ENCODE measurements at places on chromosomes 12 and 14.

DNA sequence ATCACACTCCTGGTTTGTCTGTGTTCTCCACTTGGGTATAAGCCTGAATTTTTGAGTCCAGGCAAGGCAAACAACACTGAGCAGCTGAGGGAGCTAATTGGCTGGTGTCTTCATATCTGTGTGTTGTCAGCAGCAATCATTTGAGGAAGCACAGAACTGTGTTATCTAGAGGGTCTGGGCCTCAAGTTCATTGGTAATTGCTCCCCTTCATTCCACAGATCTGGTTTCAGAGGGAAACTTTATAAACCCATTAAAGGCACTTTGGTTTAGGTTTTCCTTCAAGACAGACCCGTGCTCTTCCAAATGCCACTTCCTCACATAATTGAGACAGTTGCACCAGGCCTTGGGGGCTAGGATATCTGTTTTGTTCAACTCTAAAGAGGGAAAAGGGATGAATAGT is 5.6 kb downstream of the DACT1 start:
- no peak for DNase-seq

GRCh38 chr14:50615056-50615455 is 53.0 kb downstream of the SAV1 start:
- no peak for DNase-seq

GRCh38 chr12:124036657-124037109 is 63.7 kb downstream of the ZNF664 start:
- DNase-seq = no peak

- DNase-seq = no peak
Observed at GRCh38 chr12:39553476-39553875, 66.1 kb downstream of the ABCD2 start.

DNA sequence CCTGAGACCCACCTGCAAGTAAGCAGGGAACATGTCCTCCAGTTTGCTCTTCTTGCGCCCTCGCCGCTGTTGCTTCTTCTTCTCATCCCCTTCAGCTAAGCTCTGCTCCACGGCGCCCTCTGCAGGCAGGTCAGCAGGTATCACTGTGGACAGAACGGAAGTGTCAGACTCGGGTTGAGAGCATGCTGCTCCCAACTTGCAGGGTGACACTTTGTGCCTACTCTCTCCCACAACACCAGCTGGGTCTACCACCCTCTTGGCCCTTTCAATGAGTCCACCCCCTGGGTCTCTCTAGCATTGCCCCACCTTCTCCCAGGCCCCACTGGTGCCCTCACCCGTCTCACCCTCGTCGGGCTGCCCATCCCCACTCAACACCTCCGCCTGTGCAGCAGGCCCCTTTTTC is 16.7 kb downstream of the KMT2D start:
- no peak for DNase-seq

DNA sequence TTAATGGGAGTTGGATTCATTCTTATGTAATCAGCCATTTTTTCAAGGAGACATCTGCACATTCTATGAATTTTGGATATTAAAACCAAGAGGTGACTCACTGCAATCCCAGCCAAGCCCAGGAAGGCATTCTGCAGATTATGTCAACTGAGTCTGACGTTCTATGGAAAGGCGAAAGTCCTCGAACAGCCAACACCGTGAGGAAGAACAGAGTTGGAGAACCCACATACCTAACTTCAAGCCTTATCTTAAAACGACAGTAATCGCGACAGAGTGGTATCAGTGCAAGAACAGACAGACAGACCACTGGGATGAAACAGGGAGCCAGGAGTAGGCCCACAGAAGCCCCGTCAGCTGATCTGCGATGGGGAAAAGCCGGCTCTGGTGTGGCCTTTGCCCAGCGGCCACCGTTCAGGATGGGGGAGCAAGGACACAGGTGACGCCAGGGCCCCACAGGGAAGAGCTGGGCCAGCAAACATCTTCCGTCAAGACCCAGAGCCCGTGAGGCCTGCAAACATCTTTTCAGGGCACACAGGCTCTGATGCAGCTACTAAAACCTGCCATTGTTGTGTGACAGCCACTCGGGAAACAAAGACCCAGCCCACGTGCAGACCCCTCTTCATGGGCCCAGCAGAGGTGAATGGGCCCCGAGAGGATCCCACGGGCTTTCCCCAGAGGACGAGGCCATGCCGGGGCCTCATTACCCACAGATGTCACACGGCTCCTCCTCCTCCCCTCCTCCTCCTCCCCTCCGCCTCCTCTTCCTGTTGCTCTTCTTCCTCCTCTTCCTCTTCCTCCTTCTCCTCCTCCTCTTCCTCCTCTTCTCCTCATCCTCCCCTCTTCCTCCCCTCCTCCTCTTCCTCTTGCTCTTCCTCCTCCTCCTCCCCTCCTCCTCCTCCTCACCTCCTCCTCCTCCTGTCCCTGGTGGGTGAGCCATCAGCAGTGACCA is 277.6 kb downstream of the ADGRD1 start:
- no peak for DNase-seq

DNA sequence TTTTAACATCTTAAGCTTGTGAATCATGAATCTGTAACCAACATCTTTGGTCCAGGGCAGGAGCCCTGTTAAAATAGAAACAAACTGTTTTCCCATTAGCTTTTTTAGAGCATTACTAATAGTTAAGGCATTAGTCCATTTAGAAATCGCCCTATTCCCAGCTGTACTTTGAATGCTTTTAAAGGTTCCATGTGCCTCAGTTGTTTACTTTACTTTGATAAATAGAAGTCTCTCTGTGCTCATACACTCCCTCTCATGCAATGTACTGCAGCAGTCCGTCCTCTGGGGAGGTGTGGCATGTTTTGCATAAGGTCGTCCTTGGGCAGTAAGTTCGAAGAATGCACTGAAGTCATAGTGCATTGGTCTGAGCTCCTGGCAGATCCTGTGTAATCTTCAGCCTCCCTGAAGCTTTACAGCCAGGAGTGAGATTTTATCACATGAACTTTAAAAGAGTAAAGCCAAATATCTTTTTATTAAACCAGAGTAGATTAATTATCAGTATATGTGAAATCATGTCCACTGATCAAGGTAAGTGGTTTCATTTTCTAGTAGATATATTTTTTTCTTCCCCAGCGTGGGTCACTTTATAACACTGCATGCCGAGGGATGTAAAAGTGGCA is 134.7 kb downstream of the FGD4 start:
- peak; percentile 69 for DNase-seq

- no peak for DNase-seq
Observed at GRCh38 chr14:61153914-61154545, 127.1 kb downstream of the TMEM30B start.

DNA sequence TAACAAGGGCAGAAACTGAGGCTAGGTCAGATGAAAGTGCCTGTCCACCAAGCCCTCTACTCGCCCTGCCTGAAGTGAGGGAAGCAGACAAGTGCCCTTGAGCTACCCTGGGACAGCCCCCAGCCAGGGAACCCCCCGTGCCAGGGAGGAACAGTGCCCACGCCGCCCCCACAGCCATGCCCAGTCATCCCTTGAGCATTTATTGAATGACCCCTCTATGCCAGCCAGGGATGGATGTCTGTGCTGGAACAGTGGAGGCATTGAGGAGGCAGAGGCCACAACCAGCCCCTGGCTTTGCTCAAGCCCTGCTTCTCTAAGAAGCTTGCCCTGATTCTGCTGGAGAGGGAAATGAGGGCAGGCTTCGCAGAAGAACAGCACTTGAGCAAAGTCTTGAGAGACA is 3.7 kb upstream of the AQP6 start:
- no peak for DNase-seq

DNA sequence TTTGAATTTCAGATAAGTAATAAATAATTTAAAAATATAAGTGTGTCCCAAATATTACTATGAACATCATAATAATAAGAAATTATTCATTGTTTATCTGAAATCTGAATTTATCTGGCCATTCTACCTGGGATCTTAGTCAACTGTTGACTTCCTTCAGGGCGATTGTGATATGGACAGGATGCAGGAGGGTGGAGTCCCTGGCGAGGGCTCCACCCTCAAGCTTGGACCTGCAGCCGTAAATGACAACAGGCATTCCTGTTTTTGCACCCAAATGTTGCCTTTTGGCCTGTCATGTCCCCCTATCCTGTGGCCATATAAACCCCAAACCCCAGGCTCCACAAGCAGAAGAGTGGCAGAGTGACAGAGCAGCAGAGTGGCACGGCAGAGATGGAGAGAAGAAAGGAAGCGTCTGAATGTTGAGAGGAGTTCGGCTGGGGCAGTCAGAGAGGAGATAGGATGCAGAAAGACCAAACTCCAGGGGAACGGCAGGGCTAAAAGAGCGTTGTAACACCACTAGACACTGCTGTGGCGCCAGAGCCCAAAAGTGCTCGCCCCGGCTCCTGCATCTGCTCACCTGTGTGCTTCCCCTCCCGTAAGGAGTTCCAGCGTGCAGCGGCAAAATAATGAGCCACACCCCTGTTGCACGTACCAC is 39.4 kb upstream of the FUT8 start:
- DNase-seq = no peak

DNA sequence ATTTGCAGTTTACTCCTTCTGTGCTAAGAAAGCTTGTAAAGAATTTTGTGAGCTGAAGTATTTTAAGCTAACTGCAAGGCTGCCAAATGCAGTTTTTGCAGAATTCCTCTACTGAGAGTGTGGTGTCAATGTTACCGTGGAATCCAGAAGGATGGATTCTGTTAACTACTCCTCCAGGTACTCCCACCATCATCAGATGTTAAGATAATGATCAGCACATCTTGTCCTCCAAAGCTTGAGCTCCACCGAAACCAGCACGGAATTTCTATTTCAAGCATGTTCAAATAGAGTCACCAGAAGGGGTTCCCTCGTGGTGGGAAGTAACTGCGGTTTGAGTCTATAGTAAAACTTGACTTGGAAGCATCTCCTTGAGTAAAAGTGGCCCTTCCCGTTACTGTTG is 64.3 kb upstream of the CDKN3 start:
- DNase-seq = no peak

DNA sequence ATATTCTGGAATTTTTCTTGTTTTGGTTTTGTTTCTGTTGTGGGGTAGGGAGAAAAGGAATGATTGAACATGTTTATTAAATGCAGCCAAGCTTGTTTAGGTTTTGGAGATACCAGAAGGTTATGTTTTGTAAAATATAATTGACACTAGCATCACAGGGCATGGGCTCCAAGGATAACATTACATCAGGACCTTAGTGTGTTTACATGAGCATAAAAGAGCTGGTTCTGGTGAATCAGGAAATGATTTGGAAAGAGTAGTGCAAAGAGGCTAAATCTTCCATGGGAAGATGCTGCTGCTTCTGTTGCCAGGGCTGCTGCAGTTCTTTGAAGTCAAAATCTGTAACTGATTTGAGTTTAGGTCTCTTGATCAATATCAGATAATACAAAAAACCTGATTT is 118.7 kb downstream of the ETNK1 start:
- DNase-seq = no peak

DNA sequence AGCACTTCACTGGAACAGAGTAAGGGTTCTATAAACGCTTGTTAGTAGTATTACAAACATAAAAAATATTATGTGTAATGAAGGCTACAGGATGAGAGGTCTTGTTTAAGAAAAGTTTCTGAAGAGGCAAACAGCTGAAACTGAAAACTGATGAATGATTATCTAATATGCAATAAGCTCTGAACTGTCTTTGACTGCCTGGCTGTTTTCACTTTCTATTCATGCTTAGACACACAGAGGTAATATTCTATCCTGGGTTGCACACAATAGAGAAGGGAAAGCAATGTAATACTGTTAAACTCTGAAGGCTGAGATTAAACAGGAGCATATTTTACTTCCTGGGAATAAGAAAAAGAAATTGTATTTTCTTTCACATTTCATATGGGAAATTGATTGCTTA is 251.3 kb downstream of the ALX1 start:
- DNase-seq = no peak

- no peak for DNase-seq
Observed at GRCh38 chr12:65845751-65846537, 21.7 kb downstream of the HMGA2 start.

GRCh38 chr12:78241446-78241845 is 410.8 kb downstream of the NAV3 start:
- DNase-seq = no peak

GRCh38 chr12:13181375-13182070 is 15.0 kb upstream of the EMP1 start:
- DNase-seq = no peak

DNA sequence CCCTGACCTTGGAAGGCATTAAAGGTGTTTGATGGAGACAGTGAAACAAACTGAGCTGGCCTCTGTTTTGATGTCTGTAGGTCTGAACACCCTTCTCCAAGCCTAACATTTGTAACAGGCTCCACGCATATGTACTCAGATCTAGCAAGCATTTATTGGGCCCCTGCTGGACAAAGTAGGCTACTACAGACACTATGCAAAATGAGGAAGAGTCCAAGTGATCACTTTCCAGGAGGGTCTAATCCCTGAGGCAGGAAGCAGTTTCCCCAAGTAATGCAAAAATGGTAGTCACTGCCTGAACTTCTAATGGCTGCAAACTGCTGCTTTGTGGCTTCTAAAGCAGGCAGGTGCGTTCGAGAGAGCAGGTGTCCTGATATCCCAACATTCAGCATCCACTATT is 405.8 kb downstream of the MED13L start:
- DNase-seq = no peak

DNA sequence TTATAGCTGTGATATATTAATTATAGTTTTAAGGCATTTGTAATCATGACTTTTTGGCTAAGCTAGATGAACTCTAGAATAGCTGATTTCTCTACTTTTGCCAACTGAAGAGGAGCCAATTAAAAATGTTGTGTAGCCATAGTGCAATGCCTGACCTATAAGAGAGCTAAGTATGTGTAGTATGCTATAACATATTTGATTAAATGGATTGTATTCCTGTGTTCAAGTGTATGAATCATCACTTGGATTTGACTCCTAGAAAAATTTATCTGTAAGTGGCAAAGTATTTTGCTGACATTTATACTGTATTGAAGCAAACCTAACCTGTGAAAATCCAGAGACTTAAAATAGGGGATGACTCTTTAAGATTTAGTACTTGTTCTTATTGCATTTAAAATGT is 34.2 kb downstream of the PCNX4 start:
- no peak for DNase-seq

DNA sequence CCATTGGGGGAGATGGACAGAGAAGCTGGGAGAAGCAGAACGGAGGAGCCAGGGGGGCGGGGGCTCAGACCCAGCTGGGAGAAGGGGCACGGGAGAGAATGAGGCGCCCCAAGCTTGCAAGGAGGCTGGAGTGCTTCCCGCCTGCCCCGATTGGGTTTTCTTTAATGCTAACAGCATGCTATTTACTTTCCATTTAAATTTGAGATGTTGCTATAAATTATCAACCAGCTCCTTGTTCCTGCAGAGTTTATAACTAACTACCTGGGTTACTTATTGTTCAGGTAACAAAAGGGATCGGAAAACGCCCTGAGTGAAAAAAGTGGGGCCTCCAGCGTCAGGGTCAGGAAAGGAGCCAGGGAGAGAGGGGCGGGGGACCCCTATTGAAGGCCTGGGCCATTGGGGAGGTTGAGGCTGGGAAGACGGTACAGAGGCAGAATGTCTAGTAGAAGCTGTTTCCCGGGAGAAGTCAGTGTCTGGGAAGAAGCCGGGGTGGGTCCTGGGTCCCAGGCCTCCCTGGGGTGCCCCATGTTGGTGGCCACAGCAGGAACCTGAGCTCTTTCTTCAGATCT is 2.5 kb downstream of the HNF1A start:
- no peak for DNase-seq
